ENCODE measurements at places on chromosomes 1 and 21.

DNA sequence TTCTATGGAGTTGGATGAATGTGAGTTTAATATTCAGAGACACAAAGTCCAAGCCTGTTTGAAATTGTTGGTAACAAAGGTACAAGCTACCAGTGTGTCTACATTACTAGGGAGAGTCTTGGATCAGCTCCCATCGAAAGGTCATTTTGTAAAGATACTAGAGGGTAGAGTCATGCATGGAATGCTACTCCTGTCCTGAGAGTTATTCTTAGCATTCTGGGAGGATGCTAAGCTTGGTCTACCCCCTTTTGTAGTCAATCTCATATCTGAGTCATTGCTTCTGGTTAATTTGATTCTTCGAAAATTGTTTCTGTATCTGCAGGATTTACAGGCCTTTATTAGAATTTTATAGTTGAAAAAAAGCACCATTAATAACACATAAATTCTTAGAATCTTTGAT is 240.2 kb downstream of the ST6GALNAC3 start:
- no peak for DNase-seq

- DNase-seq = no peak
These were observed 278.0 kb upstream of the KAZN start for GRCh38 chr1:14320518-14320917.

DNA sequence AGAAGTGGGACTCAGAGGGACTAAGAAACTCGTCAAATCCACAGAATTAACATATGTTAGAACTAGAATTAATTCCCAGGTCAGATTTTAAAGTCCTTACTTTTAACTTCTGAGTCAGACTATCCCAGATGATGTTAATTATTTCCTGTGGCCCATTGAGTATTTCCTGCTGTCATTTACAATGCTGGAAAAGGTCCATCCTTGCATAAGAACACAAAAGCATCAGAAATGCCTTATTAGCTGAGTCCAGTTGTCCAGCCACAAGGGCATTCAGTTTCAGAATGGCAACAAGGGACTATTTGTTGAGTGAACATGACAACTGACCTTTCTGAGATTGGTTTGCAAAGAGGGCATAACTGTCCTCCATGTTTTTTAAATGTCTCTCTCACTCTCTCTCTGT is 16.5 kb upstream of the HIVEP3 start:
- no peak for DNase-seq

DNA sequence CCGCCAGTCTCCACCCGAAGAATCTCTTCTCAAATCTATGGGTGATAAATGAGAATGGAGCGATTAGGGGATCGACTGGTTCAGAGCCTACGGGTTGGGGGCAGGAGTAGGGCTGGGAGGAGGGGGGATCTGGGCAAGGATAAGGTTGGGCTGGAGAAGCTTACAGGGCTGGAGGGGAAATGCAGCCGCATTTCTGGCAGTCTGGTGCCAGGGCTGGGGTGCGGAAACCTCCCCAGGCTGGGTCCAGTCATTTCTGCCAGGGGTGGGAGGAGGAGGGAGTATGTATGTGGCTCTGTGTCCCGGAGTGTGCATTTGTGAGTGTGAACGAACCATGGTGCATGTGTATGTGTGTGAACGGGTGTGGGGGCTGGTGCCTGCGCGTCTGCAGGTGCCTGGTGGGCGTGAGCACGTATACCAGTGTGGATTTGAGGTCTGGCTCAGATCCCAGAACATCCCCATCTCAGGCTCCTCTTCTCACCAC is 10.2 kb downstream of the C1orf216 start:
- no peak for DNase-seq

GRCh38 chr1:44485229-44485933 is 80.3 kb downstream of the RNF220 start:
- DNase-seq = peak; percentile 43

- DNase-seq = no peak
These were observed 25.8 kb downstream of the PTPN14 start for GRCh38 chr1:214525535-214526019.

- no peak for DNase-seq
These were observed 450 bp downstream of the S100A10 start for GRCh38 chr1:151993084-151993733.

DNA sequence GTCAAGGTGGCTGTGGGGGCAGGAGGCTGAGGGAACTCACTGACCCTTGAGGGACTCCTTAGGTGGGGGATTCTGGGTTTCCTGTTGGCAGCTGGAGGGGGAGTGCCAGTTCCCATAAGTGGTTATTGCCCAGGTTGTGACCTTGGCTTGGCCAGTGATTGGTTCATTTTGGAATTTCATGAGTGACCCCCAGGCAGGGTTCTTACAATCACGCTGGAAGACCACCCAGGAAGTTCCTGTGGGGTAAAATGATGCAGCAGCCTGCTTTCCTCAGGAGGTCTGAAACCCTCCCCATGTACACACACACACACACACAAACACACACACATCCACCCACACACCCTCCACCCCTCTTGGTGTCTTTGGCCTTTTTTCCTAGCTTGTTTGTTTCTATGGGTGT is 16.9 kb downstream of the VANGL1 start:
- no peak for DNase-seq

- no peak for DNase-seq
These were observed 9.5 kb downstream of the COLGALT2 start for GRCh38 chr1:184027826-184028695.
